ENCODE measurements at places on chromosomes 2 and 18.

DNA sequence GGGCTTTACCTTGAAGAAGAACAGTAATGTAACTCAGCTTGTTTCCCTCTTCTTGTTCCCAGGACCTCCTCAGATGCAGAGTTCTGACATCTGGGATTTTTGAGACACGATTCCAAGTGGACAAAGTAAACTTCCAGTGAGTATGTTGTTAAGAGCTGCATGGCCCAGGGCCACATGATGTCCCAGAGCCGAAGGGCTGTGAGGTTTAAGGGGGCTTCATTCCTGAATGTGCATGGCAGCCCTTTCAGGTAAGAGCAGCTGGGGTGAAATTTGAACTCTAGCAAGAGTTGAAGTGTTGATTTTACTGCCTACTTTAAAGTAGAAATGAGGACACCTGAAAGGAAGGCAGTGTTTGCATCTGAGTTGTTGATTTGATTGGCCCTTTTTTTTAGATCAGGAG lies 13.3 kb downstream of the CHMP1B start:
- no peak for DNase-seq

GRCh38 chr2:39141334-39142271 lies 20.8 kb upstream of the SOS1 start:
- no peak for DNase-seq

GRCh38 chr2:70871398-70872211 lies 36.0 kb upstream of the CD207 start:
- DNase-seq, result peak; percentile 38

DNA sequence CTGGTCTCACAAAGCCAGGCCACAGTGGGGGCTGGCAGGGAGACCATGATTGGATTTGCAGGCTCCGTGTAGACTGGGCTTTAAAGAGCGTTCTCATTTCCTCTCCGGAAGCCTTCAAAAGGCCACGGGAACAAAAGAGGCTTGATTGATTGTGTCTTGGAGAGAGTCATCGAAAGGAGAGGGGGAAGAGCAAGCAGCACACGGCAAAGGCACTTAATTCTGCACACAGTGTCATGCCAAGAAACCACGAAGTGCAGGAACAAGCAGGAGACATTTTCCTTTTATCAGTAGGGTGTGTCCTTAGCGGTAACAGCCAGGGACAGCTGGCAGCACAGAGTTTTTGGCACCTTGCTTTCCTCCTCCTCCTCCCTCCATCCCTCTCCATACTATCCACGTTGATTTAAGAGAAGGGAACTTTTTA lies 47.7 kb downstream of the GLI2 start:
- DNase-seq, result no peak

- no peak for DNase-seq
Observed at GRCh38 chr2:130258356-130258755, 60.1 kb upstream of the TUBA3E start.

- DNase-seq, result no peak
Observed at GRCh38 chr18:8978394-8978793, 124.1 kb upstream of the NDUFV2 start.

- no peak for DNase-seq
Observed at GRCh38 chr2:9918275-9918674, 33.2 kb upstream of the GRHL1 start.

GRCh38 chr2:69211048-69211447 lies 176.0 kb downstream of the GFPT1 start:
- no peak for DNase-seq

- no peak for DNase-seq
Observed at GRCh38 chr2:224884188-224884587, 158.1 kb downstream of the DOCK10 start.

- no peak for DNase-seq
Observed at GRCh38 chr2:43885132-43885632, 46.4 kb downstream of the ABCG8 start.

GRCh38 chr2:207599636-207600035 lies 25.6 kb downstream of the METTL21A start:
- no peak for DNase-seq

- DNase-seq, result no peak
Observed at GRCh38 chr2:11072550-11072949, 82.7 kb upstream of the SLC66A3 start.

- DNase-seq, result no peak
Observed at GRCh38 chr18:46755315-46756024, 1.4 kb downstream of the ST8SIA5 start.

GRCh38 chr2:22691666-22692065 lies 693.3 kb upstream of the KLHL29 start:
- no peak for DNase-seq

DNA sequence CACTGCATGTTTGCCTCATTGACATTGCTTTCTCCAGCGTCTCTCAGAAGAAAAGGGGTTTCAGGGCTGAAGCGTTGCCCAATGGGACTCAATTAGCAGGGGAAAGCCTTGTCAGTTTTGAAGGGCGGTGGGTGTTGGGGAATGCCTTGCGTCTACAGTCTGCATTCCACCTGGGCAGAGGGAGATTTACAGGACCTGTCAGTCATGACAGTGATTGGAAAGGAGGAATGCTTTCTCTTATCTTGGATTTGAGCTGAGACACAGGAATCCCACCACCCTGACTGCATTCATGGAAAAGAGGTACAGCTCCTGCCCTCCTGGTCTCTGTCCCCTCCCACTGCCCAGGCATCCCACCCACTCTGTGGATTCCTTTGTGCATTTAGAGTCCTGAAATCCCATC lies 123.9 kb downstream of the ACKR3 start:
- no peak for DNase-seq

DNA sequence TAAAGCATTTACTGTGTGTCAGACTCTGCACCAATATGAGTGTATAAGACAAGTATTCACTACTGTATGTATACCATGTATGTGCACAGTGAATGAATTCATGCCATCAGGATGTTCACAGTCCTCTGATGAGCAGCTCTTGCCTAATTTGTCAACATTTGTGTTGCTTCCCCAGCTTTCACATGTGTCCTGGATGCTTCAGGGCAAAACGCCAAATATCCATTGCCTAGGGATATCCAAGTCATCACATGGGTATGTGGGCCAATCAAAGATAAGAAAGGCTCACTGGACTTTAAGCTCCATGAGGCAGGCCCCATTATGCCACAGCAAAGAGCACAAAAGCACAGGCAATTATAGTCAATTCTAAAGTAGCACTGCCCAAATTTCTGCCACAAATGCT lies 134.2 kb upstream of the CHAC2 start:
- no peak for DNase-seq

GRCh38 chr2:166081131-166081632 lies 46.6 kb downstream of the SCN1A start:
- no peak for DNase-seq

DNA sequence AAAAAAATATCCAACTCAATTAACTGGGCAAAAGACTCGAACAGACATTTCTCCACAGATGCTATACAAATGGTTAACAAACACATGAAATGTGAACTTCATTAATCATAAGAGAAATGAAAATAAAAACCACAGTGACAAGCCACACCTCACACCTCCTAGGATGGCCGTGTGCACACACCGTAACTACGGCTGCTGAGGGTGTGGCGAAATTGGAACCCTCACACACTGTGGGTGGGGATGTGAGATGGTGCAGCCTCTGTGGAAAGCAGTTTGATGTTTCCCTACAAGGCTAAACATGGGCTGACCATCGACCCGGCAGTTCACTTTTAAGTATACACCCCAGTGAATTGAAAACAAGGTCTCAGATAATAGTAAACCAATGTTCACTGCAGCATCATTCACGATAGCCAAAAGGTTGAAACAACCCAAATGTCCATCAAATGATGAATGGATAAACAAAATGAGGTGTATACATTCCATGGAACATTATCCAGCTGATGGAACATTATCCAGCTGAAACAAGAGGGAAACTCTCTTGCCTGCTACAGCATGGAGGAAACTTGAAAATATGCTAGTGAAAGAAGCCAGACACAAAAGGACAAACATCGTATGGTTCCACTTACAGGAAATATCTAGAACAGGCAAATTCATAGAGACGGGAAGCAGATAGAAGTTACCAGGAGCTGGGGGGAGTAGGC lies 32.2 kb downstream of the ZAP70 start:
- DNase-seq, result peak; percentile 27

GRCh38 chr2:105455488-105456003 lies 56.7 kb upstream of the FHL2 start:
- no peak for DNase-seq

GRCh38 chr2:71498261-71498701 lies 44.9 kb downstream of the DYSF start:
- DNase-seq, result no peak
